ENCODE measurements at places on chromosomes 7 and 10.

DNA sequence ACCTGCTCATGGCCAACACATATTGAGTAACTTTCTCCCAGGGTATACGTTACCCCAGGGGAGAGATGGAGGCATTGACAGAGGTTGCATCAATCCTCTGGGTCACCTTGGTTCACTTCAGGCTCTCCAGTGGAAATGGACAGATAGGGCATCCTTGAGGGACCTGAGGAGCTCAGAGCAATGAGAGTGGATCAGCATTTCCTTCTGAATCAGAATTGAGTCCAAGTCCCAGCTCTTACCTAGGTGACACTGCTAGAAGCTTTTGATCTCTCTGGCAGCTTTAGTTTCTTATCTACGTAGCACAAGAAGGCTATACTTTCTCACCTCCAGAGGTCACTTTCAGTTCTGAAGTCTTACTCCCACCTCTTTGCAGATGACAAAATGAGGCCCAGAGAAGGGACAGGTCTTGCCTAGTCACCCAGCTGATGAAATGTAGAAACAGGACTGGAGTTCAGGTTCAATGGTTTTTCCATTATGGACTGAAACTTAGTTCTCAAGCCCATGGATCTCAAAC lies 35.2 kb downstream of the PANK1 start:
- DNase-seq = no peak

DNA sequence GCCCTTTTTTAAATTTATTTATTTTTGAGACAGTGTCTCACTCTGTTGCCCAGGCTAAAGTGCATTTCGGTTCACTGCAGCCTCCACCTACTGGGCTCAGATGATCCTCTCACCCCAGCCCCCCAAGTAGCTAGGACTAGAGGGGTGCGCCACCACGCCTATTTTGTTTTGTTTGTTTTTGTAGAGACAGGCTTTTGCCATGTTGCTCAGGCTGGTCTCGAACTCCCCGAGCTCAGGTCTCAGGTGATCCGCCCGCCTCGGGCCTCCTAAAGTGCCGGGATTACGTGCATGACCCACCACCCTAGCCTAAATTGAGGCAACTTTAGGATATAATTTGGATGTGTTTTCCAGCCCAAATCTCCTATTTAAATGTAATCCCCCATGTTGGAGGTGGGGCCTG lies 805 bp downstream of the ZNF736 start:
- DNase-seq = no peak

- no peak for DNase-seq
Observed at GRCh38 chr7:158246272-158246959, 341.2 kb downstream of the PTPRN2 start.

GRCh38 chr7:10908600-10908999 lies 65.1 kb upstream of the PHF14 start:
- DNase-seq = no peak

DNA sequence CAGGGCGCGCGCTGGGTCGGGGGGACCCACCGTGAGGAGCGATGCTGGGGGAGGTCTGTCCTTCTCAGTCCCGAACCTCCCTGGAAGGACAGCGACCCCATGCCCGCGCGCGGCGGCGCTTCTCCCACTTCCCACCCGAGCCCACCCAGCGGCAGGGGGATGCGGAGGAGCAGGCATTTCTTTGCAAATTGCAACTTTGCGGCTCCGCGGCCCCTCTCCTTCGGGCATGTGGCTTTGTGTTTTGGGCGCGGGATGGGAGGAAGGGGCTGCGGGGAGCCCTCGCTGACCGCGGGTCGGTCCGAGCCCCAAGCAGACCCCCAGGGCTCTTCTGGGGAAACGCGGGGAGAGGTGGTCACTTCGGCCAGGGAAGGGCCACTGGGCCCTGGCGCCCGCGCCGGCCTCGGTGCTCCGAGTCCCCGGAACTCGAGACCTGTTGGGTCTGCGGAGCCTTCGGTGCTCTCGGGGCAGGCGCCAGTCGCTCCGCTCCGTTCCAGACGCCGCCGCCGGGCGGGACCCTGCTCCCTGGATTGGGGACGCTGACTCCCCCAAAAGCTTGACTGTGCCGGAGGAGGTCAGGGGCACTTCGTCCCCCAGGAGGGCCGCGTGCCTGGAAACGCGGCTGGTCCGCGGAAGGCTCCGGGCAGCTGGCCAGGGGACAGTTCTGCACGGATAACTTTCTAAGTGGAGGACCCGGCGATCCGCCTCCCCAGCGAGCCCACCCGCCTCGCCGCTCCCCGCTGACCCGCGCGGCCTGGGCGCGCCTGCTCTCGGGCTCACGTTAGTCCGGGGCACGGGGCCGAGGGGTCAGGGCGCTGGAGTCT lies 164.2 kb upstream of the DPP6 start:
- DNase-seq = no peak

- no peak for DNase-seq
Observed at GRCh38 chr10:90888387-90888786, 16.6 kb downstream of the RPP30 start.

- no peak for DNase-seq
Observed at GRCh38 chr7:79008786-79009185, 444.7 kb downstream of the MAGI2 start.

DNA sequence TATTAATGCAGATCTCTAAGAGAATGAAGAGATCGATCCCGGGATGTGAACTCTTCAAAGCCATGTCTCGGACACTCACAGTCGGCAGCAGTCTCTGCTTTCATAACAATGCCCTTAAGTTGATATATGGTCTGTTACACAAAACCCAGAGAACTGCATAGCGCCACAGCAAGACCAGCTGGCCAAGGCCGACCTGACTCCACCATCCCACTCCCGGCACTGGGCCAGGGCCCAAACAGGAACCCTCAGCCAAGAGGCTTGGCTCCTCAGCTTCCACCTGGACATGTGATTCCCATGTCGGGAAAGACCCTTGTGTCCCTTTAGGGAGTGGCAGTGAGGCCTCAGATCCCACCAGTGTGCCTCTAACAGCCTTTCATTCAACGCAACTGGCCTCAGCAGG lies 106.6 kb upstream of the RNF32 start:
- no peak for DNase-seq

DNA sequence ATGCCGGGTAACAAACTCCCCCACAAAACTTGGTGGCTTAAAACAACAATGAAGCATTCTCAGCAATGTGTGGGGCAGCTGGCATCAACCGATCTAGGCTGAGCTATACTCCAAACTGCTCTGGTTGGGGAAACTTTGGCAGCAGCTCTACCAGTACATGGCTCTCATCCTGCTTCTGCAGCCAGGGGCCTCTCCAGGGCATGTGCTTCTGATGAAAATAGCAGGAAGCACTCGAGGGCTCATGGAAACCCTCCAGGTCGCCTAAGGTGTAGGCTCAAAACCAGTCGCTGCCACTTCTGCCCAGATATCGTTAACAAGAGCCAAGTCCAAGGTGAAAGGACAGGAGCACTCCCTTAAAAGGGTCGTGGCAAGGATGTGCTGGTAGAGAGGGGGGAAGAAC lies 134.1 kb downstream of the TEX36 start:
- DNase-seq = no peak

Measured in RCC 7860 (cell line).